ENCODE measurements at places on chromosomes 3 and 15.

- no peak for DNase-seq
Observed at GRCh38 chr3:79497447-79498111, 270.2 kb downstream of the ROBO1 start.

- no peak for DNase-seq
Observed at GRCh38 chr3:45777746-45778386, 18.5 kb downstream of the SLC6A20 start.

DNA sequence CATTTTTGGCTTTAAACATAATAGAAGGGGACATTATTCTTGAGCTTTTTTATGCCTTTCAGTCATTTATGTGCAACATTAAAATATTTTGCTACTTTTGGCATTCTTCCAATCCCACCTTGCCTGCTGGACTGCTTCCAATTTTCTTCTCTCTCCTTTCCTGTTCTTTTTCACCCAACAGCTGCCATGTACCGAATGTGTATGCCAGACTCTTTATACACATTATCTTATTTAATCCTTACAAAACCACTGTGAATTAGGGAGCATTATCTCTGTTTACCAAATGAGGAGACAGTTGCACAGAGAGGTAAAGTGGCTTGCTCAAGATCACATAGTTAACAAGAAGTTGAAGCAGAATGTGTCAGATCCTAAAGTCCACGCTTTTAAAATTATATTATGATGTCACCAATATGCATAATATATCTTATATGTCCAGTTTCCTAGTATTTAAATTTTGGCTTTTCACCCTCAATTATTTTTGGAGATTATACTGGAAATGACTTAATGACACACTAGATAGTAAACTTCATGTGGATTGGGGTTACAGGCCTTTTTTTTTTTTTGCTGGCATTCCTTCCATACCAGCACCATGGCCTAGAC, 231.5 kb downstream of the THRB start:
- no peak for DNase-seq

DNA sequence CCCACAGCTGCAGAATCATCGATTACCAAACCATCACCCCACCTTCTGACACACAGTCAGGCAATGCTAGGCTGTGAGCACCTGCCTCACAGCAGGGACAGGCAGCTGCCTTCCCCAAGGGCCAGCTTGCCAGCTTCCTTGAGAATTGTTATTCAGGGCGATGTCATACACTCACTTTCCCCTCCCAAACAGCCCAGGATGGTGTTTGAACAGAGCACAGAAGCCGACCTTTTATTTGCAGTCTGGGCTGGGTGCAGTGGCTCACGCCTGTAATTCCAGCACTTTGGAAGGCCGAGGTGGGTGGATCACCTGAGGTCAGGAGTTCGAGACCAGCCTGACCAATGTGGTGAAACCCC, 84.5 kb upstream of the HERC1 start:
- no peak for DNase-seq

DNA sequence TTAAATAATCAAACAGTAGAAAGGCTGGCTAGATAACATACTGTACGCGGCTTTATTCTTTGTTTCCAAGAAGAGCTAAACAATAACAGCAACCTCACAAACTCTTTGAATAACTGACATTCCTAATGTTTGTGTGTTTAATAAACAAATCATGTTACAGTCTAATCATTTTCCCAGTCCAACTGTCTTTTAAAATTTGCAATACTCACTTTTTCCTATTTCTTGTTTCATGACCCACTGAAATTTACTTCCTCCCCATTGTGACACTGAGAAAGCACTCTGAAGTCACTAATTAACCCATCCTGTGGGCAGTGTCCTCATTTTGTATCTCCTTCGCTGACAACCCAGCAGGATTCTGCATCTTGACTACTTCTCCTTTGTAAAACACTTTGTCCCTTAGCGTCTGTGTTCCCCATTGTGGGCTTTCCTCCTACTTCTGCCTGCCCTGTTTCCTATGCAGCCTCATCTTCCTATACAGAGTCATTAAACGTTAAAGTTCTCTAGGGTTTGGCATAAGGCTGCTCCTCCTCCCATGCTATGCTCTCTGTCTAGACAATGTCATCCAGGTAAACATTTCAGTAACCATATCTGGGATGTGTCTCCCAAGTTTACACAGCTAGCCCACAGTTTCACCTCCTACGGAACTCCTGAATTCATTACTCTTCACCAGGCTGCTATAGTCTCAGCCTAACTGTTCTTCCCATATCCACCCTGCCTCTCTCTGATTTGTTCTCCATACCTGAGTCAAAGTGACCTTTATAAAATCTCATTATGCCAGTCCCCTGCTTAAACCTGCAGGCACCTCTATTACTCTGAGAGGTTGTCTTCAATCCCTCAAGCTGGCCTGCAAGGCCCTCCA, 148.9 kb downstream of the GREM1 start:
- DNase-seq: no peak

GRCh38 chr3:86973440-86973839, 17.5 kb downstream of the VGLL3 start:
- no peak for DNase-seq

All from stimulated activated CD4-positive, alpha-beta T cell treated with anti-CD3 and anti-CD28 coated beads, Interleukin-2, amount 100 ng/mL, for 4 hours (primary cell).